ENCODE measurements at places on chromosomes 7 and 10.
A peak's percentile ranks its signal among the peaks of the same experiment; 100 is the strongest.

DNA sequence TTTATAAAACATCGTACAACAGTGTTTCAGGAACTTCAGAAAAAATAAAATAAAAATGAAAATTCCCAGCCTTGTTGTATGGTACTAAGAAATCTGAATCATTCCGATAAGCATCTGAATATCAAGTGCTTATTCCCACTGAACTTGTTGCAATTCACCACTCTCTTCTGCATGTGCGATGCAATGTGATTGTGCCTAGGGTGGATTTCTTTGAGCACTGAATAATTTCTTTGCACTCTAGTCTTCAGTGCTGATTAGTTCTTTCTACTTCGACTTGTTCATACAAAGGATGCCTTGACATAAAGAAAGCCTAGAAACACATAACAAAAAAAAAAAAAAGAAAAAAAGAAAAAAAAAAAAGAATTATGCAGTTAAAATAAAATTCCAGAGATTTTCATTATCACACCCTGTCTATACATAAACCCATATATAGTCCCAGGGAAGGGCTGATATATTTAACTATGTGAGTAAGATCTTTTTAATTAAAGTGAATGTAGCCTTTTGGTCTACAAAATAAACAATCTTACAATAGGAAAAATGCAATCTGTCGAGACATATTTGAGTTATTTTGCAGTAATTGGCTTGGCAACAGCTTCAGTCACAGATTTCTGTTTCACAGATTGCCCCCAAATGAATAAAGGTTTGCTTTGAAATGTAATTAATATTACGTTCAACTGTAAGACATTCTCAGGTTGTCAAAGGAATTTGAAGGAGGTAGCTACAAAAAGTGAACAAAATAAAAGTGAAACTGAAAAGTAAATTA, 1118.9 kb upstream of the CELF2 start:
- DNase-seq = no peak

DNA sequence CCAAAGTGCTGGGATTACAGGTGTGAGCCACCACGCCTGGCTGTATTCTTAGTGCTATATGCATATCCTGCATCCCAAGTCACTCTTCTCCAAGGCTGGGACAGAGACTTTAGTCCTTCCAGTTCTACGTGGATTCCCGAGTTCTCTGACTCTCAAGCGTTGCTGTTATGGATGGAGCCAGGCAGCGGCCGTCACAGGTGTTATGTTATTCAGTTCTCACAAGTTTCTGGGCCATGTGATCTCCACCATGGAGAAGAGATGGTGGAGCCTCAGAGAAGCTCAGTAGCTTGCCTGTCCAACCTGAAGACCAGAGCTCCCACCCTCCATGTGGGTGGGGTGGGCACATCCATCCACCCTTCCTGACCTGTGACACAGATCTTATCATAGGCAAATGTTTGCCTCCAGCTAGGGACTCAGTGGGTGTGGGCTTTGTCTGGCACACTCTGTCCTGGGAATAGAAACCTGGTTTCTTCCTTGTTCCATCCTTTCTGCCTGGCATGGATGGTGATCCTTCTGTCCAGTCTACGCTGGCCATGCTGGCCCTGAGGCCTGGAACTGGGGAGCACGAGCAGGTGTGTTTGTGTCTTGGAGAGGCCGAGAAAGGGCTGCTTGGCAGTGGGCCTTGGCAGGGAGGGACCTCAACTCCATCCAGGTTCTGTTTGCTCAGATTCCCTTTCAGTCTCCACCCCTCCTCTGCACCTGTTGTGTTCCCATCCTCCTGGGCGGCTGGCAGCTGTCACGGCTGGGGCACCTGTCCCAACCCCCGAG, 55.3 kb downstream of the NEURL1 start:
- DNase-seq = no peak

GRCh38 chr7:140624392-140625191, 16.0 kb downstream of the DENND2A start:
- no peak for DNase-seq

- peak; percentile 22 for DNase-seq
Observed at GRCh38 chr7:130667593-130668257, 823 bp downstream of the COPG2 start.

GRCh38 chr7:2445898-2446555, 30.2 kb downstream of the GRIFIN start:
- DNase-seq = no peak

GRCh38 chr10:48389272-48389671, 82.8 kb downstream of the MAPK8 start:
- DNase-seq = no peak

DNA sequence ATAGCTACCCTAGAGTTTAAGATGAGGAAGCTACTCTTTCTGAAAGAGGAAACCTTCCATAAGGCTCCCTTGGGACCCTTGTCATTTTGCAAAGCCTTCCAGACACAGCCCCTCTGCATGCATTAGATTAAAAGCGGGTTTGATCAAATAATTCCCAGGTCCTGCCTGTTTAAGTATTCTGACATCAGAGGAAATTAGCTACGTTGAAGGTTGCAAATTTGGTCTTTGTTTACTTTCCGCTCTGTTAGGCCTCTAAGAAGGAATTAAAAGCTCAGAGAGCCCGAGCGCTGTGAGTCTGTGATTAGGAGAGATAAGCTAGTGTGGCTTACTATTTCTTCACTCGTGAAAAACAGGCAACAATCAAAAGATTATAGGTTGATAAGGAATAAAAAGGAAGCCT, 1.4 kb upstream of the THSD7A start:
- DNase-seq = peak; percentile 89

- DNase-seq = peak; percentile 41
Observed at GRCh38 chr10:43683451-43684291, 35.0 kb upstream of the ZNF32 start.

GRCh38 chr7:124196519-124196918, 163.7 kb upstream of the TMEM229A start:
- no peak for DNase-seq

- no peak for DNase-seq
Observed at GRCh38 chr10:91680487-91680886, 47.6 kb upstream of the PPP1R3C start.

GRCh38 chr7:151311294-151311864, 30.2 kb upstream of the NUB1 start:
- DNase-seq = peak; percentile 55

GRCh38 chr7:17405786-17406185, 107.3 kb downstream of the AHR start:
- DNase-seq = no peak

DNA sequence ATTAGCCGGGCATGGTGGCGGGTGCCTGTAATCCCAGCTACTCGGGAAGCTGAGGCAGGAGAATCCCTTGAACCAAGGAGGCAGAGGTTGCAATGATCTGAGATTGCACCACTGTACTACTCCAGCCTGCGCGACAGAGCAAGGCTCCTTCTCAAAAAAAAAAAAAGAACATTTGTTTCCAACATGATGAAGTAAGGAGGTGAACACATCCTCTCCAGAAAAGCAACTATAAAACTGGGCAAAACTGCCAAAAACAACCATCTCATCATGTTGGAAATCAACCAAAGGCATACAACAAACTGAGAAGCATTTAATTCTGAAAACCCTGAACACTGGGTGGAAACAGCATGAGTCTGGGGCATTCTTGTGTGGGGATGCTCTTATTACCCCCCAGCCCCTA, 14.3 kb downstream of the PRTFDC1 start:
- no peak for DNase-seq

DNA sequence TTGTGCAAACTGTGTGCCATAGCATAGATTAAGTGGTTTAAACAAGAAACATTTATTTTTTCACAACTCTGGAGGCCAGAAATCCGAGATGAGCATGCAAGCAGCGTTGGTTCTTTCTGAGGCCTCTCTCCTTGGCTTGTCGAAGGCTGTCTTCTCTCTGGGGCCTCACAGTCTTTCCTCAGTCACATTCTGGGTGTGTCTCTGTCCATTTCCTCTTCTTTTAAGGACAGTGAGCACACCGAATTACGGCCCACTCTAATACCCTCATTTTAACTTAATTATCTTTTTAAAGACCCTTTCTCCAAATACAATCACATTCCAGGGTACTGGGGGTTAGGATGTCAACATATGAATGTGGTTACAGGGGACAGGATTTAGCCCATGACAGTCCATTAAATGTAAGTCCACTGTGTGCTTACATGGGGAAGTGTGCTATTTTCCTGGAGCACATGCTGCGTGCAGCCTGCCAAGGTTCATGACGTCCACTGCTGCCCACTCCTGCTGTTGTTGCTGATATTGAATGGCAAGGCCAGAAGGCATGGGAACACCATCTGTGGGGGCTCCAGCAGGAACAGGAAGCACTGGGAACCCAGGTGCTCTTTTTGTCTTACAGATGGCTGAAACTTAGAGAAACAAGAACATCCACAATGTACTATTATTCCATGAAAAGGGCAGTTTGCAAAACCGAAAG, 365.5 kb downstream of the GALNT17 start:
- no peak for DNase-seq

DNA sequence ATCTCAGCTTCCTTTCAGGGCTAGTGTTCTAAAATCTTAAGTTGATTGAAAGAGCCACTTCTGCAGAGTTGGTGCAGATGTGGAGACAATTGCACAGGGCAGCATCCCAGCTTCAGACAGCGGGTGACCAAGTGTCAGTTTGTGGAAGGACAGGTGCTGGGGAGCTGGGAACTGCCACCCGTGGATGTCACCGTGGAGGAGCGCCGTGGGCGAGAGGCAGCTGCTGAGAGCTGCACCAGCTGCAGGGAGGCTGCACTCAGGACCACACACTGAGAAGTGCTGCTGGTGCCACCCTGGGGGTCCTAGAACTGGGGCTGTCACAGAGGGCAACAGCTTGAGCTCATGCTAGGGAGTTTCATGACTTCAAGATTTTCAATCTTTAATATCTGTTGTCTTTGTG, 543.0 kb upstream of the FZD8 start:
- no peak for DNase-seq

- DNase-seq = no peak
Observed at GRCh38 chr10:127424594-127425264, 124.4 kb upstream of the NPS start.

DNA sequence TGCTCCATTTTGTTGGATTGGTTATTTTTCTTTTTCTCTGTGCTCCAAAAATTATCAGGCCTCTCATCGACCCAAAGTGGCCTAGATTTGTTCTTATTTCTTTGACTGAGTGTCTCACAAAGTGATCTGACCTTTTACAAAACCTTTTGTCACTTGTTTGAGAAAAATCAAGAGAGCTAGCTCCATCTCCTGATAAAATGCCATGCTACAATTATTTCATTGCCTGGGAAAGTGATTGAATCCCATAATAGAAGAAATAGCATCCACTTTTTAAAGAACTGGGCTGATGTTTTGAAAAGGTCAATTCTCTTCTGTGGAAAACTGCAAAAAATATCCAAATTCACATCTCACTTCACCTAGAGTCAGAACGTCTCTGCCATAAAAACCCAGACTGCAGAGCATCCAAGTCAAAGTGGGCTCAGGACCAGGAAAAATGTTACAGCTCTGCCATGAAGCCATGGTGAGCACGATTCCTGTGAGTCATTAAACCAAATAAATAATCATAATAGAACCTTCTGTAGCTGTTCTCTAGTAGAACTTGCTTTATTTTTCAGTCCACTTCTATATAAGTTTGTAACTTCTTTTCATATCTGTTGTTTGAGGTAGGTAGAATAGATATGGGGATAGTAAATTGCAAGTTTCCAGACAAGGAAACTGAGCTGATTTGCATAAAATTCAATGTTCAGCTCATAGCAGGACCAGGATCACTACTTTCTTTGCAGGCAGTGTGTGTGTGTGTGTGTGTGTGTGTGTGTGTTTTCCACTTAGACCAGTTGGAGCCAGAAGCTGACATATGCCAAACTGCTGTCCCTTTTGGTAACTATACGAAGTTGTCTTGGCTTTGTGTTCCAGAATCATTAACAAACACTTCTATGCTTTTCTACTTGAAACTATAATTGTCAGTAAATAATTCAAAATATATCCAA, 632.5 kb upstream of the ANKRD30A start:
- no peak for DNase-seq

DNA sequence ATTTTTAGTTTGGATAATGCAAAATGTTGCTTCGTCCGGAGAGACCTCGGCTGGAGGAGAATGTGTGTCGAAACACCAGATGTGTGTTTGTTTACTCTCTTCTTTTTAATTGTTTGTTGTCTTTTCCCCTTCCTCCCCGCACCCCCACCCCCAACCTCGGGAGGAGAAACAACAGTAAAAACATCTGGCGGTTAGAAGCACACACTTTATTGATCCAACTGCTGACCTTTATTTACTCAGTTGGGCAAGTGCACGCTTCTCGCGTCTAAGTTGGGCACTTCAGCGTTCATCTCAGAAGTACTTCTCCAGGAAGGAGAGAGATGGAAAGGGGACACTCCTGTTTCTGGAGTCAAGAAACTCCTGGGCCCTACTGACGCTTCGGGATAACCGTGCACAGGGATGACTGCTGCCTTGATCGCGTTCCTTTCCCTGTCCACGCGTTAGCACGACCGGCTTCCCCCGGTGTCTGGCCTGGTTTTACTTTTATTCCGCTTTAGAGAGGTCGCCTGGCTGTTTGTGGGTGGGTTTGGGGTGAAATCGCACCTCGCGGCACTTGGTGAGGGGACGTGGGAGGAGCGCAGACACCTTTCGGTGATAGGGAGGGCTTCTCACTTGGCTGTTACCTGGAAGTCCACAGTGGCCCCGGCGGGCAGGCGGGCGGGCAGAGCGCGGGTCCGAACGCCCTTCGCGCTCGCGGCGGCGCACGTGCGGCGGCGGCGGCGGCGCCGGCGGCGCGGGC, 168.3 kb upstream of the PPP1R3A start:
- DNase-seq = peak; percentile 4

DNA sequence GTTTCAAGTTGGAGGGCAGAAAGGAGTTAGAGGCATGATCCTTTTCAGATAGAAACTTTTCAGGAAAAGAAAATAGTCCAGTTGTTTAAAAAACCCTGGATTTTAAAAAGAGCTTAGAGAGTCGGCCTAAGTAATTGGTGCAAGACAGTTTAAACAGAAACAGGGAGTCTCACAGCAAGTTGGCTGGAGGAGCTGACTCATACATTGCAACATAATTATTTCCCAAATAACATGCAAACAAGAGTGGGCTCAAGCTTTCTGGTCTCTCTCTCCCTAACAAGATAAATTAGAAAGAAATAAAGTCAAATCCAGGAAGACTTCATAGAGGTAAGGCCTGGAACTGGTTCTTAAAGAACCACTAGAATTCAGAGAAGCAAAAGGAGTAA, 100.3 kb upstream of the AGBL3 start:
- peak; percentile 80 for DNase-seq

DNA sequence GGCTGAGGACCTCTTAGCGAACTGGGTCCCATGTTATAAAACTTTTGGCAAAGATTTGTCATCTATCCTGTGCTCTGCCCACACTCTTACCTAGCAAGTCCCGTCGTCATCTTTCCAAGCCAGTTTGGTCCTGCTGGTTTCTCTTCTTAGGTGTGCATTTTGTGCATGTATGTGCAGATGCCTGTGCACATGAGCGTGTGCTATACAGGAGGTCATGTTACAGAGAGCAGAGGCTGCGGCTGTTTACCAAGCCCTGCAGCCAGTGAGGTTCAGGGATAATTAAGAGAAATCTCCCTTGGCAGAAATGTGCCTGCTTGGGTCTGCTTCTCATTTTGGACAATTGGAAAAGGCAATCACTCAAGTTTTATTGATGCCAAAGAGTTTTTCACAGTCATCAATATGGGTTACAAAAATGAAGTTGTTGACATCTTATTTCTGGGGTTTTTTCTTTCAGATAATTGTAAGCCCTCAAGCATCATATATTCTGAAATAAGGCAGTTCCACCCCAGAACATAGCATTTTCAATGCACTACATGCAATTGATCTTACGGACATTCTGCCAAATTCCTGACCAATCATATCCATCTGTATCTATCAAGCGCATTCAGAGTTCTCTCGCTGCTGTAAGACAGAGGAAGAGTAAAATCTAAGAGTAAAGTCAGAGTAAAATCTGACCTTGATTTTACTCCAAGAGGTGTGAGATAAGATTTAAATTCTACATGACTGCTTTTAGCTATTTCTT, 361.4 kb upstream of the ZNF32 start:
- no peak for DNase-seq

Measured in A673 (cell line).